Kidney capillary endothelial cell (primary cell): ENCODE measurements at places on chromosomes 4 and X.

GRCh38 chrX:54551801-54552200 lies 21.8 kb downstream of the GNL3L start:
- no peak for DNase-seq

DNA sequence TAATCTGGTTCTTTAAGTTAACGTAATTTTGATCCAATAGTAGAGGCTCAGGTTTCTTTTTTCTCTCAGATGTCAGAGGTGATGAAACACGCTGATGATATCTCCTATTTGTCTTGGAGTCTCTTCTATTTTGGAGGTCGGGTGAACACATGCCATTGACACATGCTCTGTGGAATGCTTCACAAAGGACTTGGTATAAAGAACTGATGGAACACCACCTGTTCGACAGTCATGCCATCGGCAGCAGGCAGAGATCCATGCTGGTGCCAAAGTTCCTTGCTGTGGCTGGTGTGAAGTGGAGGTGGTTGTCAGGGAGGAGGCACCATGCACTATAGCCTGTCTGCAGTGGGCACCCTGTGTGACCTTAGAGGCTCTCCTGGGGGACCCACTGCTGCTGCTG lies 94.9 kb downstream of the ATP8A1 start:
- DNase-seq = no peak

- no peak for DNase-seq
Measured at GRCh38 chrX:106780664-106781377, 21.7 kb upstream of the TBC1D8B start.

- DNase-seq = no peak
Measured at GRCh38 chr4:12382567-12382966, 953.9 kb upstream of the HS3ST1 start.

- DNase-seq = no peak
Measured at GRCh38 chr4:152926959-152927358, 9.2 kb upstream of the FHDC1 start.

DNA sequence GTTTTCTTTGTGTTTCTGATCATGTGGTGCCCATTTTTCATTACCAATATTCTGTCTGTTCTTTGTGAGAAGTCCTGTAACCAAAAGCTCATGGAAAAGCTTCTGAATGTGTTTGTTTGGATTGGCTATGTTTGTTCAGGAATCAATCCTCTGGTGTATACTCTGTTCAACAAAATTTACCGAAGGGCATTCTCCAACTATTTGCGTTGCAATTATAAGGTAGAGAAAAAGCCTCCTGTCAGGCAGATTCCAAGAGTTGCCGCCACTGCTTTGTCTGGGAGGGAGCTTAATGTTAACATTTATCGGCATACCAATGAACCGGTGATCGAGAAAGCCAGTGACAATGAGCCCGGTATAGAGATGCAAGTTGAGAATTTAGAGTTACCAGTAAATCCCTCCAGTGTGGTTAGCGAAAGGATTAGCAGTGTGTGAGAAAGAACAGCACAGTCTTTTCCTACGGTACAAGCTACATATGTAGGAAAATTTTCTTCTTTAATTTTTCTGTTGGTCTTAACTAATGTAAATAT lies 110.4 kb downstream of the IL13RA2 start:
- no peak for DNase-seq

DNA sequence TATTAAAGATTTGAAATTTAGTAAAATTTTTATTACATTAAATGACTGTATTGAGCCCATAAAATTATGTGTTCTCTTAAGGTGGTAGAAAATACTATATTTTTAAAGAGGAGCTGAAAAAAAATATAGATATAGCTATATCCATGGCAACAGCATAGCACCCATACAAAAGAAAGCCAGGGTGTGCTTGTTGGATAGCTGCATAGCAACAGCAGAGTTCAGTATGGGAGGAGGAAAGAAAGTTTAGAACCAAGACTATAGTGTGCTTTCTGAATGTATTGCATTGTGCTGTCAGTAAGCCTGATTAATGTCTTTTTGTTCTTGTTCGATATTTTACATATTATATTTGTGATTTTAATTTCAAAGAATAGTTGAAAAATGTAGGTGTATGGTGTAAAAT lies 78.4 kb downstream of the GRID2 start:
- DNase-seq = no peak

DNA sequence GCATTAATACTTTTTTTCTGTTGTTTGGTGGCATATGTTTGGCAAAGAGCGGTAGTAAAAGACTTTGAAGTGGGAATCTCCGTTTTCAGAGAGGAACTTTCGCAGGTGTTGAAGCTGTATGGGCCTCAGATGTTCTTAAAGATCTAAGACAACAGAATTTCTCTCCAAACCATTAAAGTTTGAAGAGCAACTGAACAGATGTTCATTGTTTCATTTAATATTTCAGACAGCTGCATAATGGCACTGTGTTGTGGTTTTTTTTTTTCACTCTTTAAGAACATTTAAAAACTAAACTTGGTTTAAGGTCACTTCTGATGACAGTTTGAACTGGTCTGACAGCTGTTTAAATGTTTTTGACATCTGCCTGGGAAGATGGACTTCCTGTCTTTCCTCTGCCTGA lies 882.7 kb upstream of the PCDH10 start:
- DNase-seq = no peak
